ENCODE measurements at places on chromosomes 2 and 18.

GRCh38 chr2:174023591-174024523, 58.7 kb upstream of the SP3 start:
- DNase-seq, result peak; percentile 44

- no peak for DNase-seq
Observed at GRCh38 chr2:34815052-34815741, 1216.1 kb upstream of the FAM98A start.

- DNase-seq, result no peak
Observed at GRCh38 chr2:73013936-73014335, 57.6 kb downstream of the SFXN5 start.

DNA sequence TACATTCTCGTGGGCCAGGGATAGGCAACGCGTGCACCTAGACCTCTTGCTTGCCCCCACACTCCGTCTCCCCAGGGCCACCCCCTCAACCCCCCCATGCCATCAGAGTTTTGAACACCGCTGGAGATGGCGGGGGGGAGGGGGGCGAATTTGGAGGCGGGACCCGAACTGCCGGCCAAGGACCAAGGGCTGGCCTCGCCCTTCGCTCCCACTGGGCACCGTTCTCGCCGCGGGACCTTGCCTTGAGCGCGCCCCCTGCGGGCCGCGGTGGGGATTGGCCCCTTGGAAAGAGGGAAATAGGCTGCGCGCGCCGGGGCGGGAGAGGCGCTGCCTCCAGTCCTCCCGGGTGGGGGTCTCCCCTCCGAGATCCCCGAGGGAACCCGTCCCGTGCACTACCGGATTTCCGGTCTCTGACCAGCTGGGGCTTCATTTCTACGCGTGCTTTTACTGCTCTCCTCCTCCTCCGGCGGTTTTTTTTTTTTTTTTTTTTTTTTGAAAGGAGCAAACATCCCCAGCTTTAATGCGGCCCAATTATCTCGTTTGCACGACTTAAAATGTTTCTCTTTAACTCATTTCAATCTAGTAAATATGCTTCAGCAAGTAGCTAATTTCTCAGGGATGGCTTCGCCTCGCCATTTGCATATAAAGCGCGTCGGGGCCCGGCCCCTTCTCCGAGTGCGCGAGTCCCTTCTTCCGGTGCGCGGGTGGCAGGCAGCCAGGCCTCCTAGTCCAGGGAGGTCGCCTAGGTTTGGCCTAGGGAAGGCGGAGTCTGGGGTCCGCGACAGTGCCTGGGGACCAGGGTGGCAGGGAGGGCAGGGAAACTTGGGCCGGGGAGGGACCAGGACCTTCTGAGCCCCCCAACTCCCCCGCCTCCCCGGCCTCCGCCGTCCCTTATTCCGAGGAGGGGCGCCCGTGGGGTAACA, 10.0 kb upstream of the GBX2 start:
- peak; percentile 59 for DNase-seq

DNA sequence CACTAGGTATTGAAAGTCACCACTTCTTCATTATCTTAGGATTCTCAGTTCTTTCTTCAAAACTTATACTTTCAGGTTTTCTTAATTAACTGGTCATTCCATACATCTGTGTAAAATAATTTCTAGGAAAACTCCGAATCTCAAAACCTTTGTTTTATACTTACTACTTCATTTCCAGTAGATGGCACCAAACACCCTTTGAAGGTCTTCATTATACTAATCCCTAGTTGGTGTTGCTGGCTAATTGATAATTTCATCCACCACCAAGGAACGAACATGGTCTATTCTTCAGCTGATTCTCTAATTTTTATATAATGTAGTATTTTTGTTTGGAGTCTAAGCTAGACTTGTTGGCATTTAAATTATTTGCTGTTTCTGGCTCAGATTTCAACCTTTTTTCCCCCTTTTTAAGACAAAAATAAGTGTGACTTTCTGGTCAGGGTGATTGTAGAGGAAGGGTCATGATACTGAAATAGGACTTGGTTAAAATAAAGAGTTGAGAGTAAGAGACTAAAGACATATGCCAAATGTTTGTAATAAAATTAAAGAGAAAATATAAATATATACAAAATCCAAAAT, 2.8 kb upstream of the MXD1 start:
- peak; percentile 77 for DNase-seq

DNA sequence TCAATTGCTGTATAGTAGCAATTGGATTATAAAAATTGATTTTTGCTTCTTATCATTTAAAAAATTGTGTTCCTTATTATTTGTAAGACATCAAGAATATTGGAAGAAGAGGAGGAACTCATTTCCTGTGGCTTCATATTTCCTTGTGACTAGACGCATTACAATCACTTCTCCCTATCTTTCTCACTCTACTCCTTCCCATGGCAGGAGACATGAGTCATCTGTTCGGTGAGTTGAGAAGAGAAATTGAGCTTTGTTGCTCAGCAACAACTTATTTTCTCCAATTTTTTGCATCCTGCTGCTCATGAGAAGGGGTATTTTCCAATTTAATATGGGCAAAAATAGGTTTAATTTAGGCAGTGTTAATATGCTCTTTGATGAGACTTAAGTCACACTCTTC, 1783.9 kb downstream of the SUCLG1 start:
- DNase-seq, result no peak

DNA sequence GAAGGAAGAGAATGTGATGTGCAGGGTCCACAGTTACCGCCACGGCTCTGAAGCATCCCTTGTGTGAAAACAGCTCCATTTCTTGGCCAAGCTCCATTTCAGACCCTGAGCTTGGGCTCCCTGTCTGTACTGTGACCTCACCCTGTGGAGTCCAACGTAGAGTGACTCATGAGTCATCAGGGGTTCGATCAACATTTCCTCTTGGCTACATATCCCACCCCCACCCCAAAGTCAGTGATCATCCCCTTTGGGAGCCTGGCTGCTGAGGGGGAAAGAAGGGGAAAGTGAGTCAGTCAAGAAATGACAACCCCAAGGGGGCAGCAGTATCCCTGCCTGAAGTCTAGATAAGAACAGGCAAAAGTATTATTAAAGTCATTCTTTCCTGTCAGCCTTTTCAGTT, 62.2 kb downstream of the PAPOLG start:
- DNase-seq, result no peak

- DNase-seq, result no peak
Observed at GRCh38 chr2:101113441-101114267, 37.5 kb downstream of the TBC1D8 start.

DNA sequence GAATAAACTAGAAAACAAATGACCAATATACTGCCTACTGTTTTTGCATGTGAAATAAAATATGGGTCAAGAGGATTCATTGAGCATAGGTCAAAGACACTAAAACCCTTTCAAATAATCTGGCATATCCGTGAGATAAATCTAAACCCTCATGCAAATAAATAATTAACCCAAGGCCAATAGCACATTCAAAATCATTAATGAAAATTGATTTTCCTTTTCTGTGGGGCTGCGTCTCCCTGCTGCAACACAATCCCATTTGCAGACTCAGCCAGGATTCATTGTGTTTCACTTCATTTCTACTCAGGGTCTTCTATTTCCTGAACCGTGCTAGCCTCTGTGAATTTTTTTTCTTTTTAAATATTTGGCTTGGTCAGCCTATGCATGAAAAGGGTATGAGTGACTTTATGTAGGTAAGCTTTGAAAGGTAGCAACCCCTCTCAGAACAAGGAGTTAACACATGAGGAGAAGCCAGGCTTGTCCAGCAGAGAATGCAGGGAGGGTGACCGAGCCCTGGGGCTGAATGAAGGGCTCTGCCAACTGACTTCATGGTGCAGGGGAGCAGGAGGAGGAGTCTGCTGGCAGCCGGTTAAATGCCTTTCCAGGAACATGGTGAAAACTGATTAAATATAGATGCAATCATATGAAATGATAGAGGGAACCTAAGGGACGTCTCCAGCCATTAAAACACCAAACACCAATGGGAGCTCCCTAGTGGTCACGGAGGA, 10.3 kb upstream of the CTAGE1 start:
- no peak for DNase-seq

GRCh38 chr2:221895366-221896121, 323.4 kb upstream of the EPHA4 start:
- no peak for DNase-seq

- DNase-seq, result no peak
Observed at GRCh38 chr2:144593803-144594202, 73.9 kb upstream of the ZEB2 start.

DNA sequence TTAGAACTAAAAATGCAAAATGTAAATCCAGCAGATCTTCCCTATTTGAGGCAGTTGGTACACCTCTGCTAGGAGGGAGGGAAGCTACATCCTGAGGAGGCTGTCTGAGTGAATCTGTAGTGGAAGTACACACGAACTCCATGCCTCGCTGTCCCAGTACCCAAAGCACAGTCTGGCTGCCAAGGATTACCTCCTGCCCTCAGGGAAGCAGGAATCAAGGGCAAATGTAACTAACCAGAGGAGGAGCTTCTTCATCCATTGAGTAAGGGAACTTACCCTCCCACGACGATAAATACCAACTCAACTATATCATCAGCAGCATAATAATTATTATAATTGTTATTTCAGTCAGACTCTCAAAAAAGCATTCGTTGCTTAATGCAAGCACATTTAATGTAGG, 2.1 kb downstream of the DHRS9 start:
- DNase-seq, result no peak

- peak; percentile 77 for DNase-seq
Observed at GRCh38 chr18:43571078-43571689, 293.9 kb upstream of the SYT4 start.

GRCh38 chr2:234002281-234002680, 48.2 kb upstream of the SPP2 start:
- DNase-seq, result no peak

GRCh38 chr2:40103590-40103989, 324.5 kb upstream of the THUMPD2 start:
- DNase-seq, result no peak

GRCh38 chr2:147356157-147356556, 488.7 kb upstream of the ACVR2A start:
- DNase-seq, result no peak

DNA sequence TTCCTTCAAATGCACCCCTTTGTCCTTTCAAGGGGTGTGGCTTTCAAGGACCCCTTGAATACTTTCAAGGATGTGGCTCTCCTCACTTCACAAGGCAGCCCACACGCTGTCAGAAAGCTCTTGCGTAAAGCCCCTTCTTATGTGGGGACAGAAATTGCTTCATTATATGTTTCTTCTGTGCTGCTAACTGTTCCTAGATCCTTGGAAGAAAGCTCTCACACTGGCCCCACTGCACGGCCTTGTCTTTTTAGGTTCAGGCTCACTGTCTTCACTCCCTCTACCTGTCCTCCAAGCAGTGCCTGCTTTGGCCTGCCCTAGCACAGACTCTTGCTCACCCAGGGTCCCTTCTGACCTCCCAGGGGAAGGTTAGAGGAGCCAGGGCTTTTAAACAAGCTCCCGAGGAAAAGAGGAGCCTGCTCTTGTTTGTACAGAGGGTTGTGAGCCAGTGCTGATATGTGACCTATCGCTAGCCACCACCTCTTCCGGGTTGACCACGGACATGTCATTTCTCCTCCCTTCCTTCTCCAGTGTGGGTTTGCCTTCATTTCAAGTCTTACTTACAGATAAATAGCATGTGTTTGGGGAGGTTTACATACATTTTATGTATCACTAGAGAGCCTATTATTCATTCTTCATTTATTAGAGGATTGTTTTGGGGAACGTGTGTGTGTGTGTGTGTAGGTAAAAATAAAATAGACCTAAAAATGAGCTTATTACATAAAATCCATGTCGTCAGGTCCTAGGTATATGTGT, 94.7 kb downstream of the RTN4 start:
- no peak for DNase-seq

DNA sequence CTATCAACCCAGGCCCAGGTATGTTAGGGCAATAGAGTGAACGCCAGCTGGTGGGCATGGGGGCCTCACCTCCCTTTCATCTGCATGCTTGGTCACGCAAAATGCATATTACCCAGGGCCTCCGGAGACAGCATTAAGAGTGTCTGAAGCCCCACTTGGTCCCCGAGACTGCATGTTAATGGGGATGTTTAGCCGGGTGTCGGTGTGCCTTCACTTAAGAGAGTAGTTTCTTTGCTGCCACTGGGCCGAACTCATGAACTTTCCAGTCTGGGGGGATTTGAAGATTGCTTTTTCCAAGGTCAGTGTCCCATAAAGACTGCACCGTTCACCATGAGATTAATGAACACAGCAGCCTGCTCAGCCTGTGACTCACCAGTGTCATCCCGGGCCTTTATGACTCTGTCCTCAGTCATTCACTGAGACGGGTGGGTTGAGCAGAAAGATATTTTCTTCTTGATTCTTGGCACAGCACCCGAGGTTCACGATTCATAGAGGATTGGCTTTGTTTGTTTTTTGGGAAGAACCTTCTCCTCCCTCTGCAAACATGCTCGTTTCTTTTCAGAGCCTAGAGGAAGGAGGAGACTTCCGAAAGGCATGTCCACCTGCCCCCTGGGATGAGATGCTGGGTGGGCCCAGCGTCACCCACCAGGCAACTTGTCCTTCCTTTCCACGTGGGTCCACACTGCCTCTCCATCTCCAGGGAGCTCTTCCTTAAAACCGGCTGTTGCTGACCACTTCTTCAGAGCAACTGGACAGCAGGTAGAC, 199.1 kb downstream of the GLI2 start:
- DNase-seq, result no peak

DNA sequence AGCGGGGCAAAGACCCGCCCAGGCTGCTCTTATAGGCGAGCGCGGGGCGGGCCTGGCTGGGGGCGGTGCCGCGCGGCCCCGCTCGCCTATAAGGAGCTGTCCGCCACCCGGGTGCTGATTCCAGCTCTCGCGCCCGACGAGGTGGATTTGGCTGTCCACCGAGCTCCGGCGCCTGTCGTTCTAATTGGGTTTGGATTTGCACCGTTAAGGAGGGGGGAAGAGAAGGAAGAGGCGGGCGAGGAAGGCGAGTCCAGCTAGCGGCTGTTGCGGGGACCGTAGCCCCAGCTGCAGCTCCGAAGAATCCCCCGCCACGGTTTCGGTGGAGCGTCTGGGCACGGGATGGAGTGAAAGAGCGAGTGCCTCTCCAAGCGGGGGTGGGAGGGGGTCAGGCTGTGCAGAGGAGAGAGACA, at the start of gene CNTNAP5:
CNTNAP5 (plus strand) TSS at position 117 of the 410 bp plus-strand sequence. CDS start 364 bp downstream, outside the sequence.
- DNase-seq, result peak; percentile 18

- no peak for DNase-seq
Observed at GRCh38 chr2:12299431-12299830, 417.3 kb upstream of the TRIB2 start.

DNA sequence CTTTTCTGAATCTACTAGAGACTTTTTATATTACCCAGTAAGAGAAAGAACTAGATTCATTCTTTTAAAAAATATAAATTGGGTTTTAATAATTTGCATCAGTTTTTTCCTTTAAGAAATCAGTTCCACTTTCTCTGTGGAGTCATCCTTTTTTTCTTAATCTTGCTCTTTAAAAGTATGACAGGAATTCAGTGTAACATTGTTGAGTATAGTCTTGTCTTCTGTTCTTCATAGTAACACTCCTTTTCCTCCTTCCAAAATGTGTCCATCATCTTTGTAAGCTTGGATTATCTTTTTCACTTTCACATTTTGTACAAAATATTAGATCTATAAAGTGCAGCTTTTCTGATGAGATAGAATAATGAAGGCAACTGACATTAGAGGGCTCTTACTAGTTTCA, 135.4 kb downstream of the HAUS1 start:
- DNase-seq, result no peak

DNA sequence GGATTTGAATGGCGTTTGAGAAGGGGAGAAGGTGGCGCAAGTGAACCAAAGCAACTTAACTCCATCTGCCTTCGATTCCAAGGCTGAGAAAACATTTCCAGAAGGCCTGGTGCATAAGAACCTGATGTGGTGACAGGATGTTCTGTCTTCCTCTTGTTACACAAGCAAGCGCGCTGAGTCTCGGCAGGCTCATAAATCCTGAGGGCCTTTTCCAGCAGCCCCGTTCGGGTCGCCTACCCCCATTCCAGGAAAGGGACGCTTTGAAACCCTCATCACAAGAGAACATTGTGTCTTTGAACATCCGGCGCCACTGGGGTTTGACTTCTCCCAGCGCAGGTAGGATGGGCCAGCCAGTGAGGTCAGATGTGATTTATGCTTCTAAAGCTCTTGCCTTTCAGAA, 403.5 kb downstream of the SETBP1 start:
- DNase-seq, result no peak

Measured in G401 (cell line).